ENCODE measurements at places on chromosomes 4 and X. TPM values are rescaled to one million over a fixed set of nuclear protein-coding genes. Genes with fewer than 3 reads are reported as not detected.

DNA sequence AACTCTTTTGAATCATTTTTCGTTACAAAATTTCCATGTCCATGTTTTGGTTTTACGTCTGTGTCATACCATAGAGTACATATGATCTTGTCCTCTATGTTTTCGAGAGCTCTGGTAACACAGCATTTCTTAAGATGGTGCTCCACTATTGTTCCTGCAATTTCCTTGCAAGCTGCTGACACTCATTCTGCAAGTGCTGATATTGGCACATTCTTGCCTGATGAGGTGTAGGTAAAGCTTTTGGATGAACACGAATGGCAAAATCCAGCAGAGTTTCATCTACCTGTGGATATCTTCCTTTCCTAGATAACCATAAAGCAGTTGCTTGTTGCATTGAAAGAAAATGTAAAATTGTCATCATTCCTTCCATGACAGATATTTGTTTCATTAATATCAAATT, 41.3 kb downstream of the MAGEB17 start:
- no peaks in the 10 kb centered on the region for H3K27me3 ChIP-seq
- no peak for DNase-seq
- no peak overlapping the region for H3K4me3 ChIP-seq
- H3K36me3 ChIP-seq = no peaks in the 10 kb centered on the region
- H3K27ac ChIP-seq = no peak overlapping the region

- no peak overlapping the region for H3K4me3 ChIP-seq
- no peaks in the 10 kb centered on the region for H3K27me3 ChIP-seq
- no peak for DNase-seq
- no peaks in the 10 kb centered on the region for H3K36me3 ChIP-seq
- H3K4me1 ChIP-seq = no peaks in the 10 kb centered on the region
Measured at GRCh38 chrX:129721870-129722269, 16.9 kb upstream of the XPNPEP2 start.

ARX gene
- total RNA-seq = 0.15 TPM

DNA sequence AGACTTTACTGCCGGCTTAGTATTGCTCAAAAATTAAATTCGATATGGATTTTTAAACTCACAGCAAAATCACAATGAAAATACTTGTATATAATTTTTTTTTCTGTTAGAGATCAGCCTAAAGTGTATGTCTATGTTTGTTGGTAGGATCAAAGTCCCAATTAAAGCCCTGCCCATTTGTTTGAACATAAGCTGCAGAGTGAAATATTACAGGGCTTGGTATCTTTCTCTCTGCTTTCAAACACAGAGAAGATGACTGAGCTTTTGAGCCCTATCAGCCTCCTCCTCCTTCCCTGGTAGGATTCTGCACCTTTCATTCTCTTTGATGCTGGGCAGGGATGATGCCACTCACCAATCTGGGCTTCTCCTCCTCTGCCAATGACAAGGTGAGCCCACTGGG, 345.4 kb downstream of the PPP1R2C start:
- DNase-seq = no peak
- no peak overlapping the region for H3K27ac ChIP-seq
- no peaks in the 10 kb centered on the region for H3K27me3 ChIP-seq

GRCh38 chrX:73863268-73863667, 300.3 kb downstream of the CHIC1 start:
- no peaks in the 10 kb centered on the region for H3K27me3 ChIP-seq
- no peak overlapping the region for H3K4me3 ChIP-seq
- no peak overlapping the region for H3K27ac ChIP-seq

Measured in suprapubic skin (tissue), 4 donors.